ENCODE measurements at places on chromosomes 1 and 21.

- no peak for DNase-seq
Observed at GRCh38 chr1:154154534-154155191, at the start of gene NUP210L. Gene NUP210L, minus strand, starts transcription at chr1:154155073.

DNA sequence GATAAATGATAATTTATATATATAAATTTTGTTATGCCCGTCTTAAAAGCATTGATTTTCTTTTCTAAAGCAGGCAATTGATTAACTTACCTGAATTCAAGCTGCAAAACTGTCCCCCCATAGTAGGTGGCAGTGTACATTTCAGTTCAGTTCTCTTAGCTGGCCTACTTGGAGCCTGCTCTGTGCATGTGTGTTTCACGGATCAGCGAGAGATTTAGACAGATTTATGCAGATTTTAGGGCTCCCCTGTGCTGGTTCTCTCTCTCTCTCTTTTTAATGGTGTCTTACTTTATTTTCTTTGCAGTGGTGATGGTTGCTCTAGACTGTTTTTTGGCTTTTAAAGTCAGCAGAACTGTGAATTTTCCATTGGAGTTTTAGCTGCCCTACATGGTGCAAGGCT is 30.7 kb downstream of the CLIC4 start:
- DNase-seq: no peak

- DNase-seq: no peak
Observed at GRCh38 chr21:41940431-41940830, 13.4 kb downstream of the C2CD2 start.

DNA sequence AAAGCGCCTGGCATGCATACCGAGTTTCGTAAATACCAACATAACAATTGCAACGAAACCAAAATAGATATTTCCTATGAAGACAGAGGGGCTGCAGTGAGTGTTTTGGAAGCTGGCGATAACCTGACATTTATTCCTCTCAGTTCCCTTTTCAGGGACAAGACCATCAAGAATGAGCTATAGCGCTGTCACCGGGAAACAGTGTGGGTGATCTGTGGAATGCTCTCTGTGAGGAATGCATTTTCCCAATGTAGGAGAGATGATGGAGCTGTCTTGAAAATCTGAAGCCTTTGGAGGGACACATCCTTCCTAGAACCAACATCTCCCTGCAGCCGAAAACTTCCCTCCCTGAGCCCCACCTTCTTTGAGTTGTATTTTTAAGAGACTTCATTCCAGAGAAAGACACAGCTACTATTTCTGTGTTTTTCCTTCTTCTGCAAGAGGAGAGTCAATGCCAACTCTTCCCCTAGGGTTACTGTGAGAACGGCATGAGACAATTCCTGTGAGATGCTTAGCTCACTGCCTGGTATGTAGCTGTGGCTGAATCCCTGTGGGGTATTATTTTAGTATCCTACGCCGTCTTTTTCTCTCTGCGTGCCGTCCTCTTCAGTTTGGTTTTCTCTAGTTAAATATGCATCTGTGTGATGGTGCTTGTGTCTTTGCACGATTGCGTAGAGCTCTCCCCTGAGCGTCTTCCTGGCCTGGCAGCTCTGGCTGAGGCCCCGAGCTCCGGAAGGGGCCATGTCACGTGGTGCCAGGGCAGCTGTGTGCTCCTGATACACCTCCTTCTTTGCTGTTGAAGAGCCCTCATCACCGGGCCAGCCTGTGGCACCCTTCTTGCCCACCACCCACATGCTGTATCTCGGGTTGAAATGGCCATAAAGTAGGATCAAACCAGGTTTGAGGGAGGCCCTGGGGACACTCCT is 45.2 kb downstream of the AJAP1 start:
- no peak for DNase-seq

DNA sequence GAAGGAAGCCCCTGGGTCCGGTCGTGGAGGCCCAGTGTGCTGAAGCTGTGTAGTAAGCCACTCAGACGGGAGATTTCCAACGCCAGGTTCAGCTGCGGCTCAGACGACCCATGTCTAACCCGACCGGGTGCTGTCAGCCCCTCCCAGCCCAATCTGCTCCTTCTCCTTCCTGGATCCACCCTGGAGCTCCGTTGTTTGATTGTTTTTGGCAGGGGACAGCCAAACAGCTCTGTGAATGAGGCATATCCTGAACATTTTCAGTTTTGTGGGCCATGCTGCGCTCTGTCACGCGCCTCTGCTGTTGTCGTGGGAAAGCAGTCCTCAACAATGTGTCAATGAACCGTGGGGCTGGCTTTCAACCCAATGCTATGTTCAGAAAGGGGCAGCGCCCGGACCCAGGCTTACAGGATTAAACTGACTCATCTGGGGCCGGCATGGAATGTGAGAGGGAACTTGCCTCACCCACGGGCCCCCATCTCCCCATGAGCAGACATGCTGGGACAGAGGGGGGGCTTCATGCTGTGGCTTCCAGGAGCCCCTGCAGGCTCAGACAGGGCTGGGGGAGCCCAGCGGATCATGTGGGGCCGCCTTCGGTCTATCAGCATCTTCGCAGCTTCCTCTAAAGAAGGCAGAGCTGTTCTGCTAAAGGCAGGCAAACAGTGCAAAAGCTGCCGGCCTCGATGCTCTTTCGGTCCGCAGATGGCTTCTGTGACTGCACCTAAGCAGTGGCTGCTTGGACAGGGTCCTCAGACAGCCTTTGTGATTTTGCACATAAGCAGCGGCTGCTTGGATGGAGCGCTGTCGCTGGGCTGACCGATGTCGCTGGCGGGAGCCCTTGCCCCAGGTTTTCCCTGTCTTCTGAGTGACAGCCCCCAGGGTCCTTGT is 101.7 kb downstream of the RIPK4 start:
- DNase-seq: no peak

DNA sequence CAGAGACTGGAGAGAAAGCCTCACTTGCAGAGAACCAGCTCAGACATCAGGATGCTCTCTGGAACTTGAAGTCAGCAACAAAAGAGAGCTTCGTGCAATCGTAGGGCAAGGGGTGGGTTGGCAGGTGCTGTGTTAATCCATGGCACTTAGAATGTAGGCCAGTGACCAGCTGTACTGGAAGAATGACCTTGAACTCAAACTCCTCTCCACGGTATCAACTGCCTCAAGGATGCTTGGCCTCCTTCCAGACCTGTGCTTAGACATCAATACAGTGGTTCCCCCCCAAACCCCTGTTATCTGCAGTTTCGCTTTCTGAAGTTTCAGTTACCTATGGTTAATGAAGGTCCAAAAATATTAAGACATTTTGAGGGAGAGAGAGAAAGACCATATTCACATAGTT is 6.5 kb downstream of the KANK4 start:
- no peak for DNase-seq

Data from stimulated activated CD4-positive, alpha-beta T cell treated with anti-CD3 and anti-CD28 coated beads, TNF-alpha, amount 100 ng/mL, for 24 hours (primary cell).